ENCODE measurements at places on chromosomes 1 and 21. TPM values are rescaled to one million over a fixed set of nuclear protein-coding genes. Genes with fewer than 3 reads are reported as not detected.

Gene EXO5
- total RNA-seq: 7.7 TPM

Gene B3GALT5
- 0.20 TPM for total RNA-seq

Gene NRIP1
- total RNA-seq: 41.2 TPM

Gene LRRC38
- 1.4 TPM for total RNA-seq

Gene NPHS2
- total RNA-seq: not detected

Gene LYPD8
- not detected for total RNA-seq

Gene ETV3L
- not detected for total RNA-seq

Gene ARHGEF16
- total RNA-seq: 5.4 TPM

Gene MRAP
- 3.4 TPM for total RNA-seq

Gene GJA5
- total RNA-seq: 5.3 TPM

Gene RPL5
- total RNA-seq: 1,921 TPM

Gene SPRR1A
- 6.1 TPM for total RNA-seq

Gene EXOSC10
- total RNA-seq: 53.1 TPM

Gene RASAL2
- total RNA-seq: 15.9 TPM
